Neuronal stem cell (in vitro differentiated cells): ENCODE measurements at places on chromosomes 5 and 9.

DNA sequence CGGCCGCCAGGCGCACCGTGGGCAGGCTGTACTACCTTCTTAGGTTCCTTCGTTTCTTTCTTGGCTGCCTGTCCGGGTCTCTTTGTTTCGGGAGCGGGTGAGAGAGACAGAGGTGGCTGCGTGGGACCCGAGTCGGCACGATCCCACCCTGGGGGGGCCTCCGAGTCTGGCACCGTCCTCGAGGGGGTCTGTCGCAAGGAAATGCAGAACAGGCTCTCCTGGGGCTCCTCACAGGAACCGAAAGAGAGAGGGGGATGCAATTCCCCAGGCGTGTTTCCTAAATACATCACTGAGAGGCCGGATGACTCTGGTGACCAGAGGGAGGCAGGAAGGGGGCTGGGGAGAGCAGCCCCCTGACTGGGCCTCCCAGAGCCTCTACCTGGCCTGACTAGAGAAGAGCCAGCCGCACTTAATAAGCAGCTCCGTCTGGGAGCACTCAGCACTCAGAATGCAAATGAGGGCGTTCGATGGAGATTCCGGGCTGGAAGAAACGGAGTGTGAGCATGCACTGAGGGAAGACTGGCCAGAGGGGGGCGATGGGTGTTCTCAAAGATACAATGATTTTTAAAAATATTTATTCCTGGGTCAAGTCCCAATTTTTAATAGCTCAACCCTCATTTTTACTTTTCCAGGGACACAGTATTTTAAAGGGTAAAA lies 11.7 kb upstream of the INPP5E start:
- H3K27me3 ChIP-seq, result no peaks in the 10 kb centered on the region
- peaks cover 64% of the 10 kb centered on the region for H3K36me3 ChIP-seq
- DNase-seq, result no peak
- no peak overlapping the region for H3K27ac ChIP-seq

GRCh38 chr5:163540696-163541095 lies 35.3 kb downstream of the MAT2B start:
- H3K4me3 ChIP-seq, result no peak overlapping the region
- H3K27ac ChIP-seq, result no peak overlapping the region
- H3K27me3 ChIP-seq, result peaks cover 3% of the 10 kb centered on the region
- no peaks in the 10 kb centered on the region for H3K4me1 ChIP-seq
- no peak for DNase-seq
- H3K36me3 ChIP-seq, result no peaks in the 10 kb centered on the region

DNA sequence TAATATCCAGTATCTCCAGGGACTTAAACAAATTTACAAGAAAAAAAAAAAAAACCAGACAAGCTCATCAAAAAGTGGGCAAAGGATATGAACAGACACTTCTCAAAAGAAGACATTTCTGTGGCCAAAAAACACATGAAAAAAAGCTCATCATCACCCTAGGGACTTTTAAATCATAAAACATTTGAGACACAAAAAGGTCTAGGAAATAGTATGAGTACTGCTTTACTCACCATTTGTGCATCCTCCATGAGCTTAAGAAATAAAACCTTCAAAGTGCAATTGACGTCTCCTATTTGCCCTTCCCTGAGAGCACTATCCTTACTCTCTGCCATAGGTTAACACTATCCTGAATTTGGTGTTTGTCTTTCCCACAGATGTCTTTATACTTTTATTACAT lies 193.7 kb upstream of the NREP start:
- no peak for DNase-seq
- H3K4me3 ChIP-seq, result no peak overlapping the region
- no peaks in the 10 kb centered on the region for H3K27me3 ChIP-seq
- no peak overlapping the region for H3K27ac ChIP-seq
- H3K36me3 ChIP-seq, result no peaks in the 10 kb centered on the region

GRCh38 chr9:116494815-116495634 lies 192.1 kb upstream of the TRIM32 start:
- no peak overlapping the region for H3K4me3 ChIP-seq
- no peak for DNase-seq
- H3K27me3 ChIP-seq, result no peaks in the 10 kb centered on the region
- peaks cover 8% of the 10 kb centered on the region for H3K4me1 ChIP-seq

- peaks cover 26% of the 10 kb centered on the region for H3K4me1 ChIP-seq
- no peaks in the 10 kb centered on the region for H3K36me3 ChIP-seq
- no peak for DNase-seq
- no peaks in the 10 kb centered on the region for H3K27me3 ChIP-seq
- H3K27ac ChIP-seq, result no peak overlapping the region
Observed at GRCh38 chr5:132770476-132771159, 6.4 kb downstream of the SEPTIN8 start.

- peaks cover 26% of the 10 kb centered on the region for H3K27me3 ChIP-seq
- no peak overlapping the region for H3K4me3 ChIP-seq
- peak; percentile 11 for DNase-seq
- peaks cover 22% of the 10 kb centered on the region for H3K4me1 ChIP-seq
- H3K27ac ChIP-seq, result no peak overlapping the region
Observed at GRCh38 chr5:138243794-138244193, 30.6 kb downstream of the GFRA3 start.

DNA sequence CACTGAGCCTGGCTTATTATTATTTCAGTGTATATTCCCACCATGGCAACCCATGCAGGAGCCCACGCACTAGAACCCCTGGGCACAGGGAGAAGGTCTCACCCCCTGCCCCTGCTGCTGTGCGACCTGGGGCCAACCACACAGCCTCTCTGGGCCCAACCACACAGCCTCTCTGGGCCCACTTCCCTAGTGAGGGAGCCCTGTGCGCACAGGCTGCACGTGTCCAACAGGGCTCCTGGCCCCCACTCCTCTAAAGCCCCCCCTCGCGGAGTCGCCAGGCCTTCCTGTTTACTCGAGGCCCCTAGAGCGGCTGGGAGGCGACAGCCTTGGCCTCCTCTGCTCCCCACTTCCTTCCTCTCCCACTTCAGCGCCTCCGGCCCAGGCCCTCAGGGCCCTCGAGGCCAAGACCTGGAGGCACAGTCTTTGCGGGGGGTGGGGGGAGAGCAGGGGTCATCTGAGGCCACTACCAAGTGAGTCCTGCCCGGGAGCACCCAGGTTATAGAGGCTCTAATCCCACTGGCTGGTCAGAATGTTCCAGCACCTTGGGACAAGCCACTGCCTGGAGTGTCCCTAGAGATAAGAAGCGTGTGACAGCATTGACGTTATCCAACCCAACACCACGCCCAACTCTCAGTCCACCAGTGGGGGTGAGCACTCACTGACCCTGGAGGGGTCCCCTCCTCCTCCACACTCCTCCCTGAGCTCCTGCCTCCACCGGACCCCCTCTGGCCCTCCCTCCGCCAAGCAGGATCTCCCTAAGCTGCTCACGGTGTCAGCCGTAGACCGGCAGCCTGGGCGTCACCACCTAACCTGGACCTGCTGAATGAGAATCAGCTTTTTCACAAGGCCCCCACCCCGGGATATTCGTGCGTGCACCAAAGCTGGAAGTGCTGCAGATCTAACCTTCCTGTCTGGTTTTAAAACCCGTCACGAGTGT lies 7.9 kb upstream of the ENG start:
- no peak overlapping the region for H3K4me3 ChIP-seq
- H3K4me1 ChIP-seq, result peaks cover 10% of the 10 kb centered on the region
- no peaks in the 10 kb centered on the region for H3K27me3 ChIP-seq
- no peak for DNase-seq

DNA sequence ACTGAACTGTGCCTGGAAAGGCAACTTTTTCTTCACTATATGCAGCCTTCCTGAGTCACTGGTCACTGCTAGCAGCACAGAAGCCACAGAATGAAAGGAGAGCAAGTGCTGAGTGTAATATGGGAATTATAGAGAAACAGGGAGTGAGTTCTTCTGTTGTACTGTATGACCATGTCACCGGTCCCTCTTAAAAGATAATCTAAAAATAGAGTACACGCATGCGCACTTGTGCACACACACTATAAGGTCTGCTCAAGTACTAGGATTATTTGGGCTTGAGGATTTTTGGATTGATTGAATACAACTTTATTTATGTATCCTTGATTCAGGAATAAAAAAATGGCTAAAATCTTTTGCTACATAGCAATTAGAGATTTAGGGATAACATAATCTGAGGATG lies 571.9 kb downstream of the PDE4D start:
- DNase-seq, result no peak
- no peaks in the 10 kb centered on the region for H3K27me3 ChIP-seq
- H3K27ac ChIP-seq, result no peak overlapping the region
- no peaks in the 10 kb centered on the region for H3K36me3 ChIP-seq

GRCh38 chr5:111461255-111461671 lies 51.1 kb downstream of the STARD4 start:
- DNase-seq, result peak; percentile 31
- no peaks in the 10 kb centered on the region for H3K4me1 ChIP-seq
- H3K27me3 ChIP-seq, result no peaks in the 10 kb centered on the region
- H3K4me3 ChIP-seq, result no peak overlapping the region
- no peak overlapping the region for H3K27ac ChIP-seq

- no peaks in the 10 kb centered on the region for H3K36me3 ChIP-seq
- no peak for DNase-seq
- H3K27me3 ChIP-seq, result no peaks in the 10 kb centered on the region
- no peak overlapping the region for H3K27ac ChIP-seq
Observed at GRCh38 chr5:40386289-40386688, 293.4 kb upstream of the PTGER4 start.

DNA sequence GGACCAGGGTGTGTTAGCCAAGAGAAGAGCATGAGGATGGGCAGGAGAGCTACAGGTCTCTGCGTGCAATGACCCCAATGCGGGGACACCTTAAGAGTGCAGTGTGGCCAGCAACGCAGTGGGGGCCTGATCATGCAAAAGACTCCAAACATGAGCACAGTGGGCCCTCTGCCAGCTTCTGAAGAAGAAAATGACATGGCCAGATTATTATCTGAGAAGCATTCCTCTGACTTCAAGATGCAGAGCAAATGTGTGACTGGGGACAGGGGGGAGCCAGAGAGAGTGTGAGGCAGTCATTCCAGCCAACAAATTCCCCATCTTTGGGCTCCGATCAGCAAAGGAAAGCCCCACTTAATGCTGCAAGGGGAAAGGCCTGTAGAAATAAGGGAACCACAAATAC lies 229.4 kb downstream of the CDK5RAP2 start:
- no peak overlapping the region for H3K4me3 ChIP-seq
- no peak overlapping the region for H3K27ac ChIP-seq
- H3K36me3 ChIP-seq, result no peaks in the 10 kb centered on the region
- DNase-seq, result no peak
- no peaks in the 10 kb centered on the region for H3K27me3 ChIP-seq
- no peaks in the 10 kb centered on the region for H3K4me1 ChIP-seq

DNA sequence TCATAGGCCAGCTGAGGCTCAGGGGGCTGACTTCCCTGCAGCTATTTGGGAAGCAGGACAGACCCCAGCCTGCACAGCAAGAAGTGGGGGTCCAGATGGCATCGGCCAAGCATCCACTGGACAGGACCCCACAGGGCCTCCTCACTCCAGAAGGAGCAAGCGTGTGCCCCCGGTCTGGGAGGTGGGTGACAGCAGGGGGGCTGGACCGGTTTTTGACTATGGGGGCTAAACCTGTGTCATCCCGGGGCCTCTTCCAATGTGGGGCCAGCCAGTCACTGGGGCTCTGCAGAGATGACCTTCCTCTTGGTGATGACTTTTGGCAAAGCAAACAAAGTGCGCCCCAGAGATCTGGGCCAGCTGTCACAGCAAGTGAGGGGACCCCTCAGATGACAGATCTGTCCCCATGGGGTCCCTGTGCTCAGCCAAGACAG lies 163.9 kb downstream of the OLFM1 start:
- H3K36me3 ChIP-seq, result no peaks in the 10 kb centered on the region
- H3K4me1 ChIP-seq, result peaks cover 30% of the 10 kb centered on the region
- no peak for DNase-seq
- no peak overlapping the region for H3K4me3 ChIP-seq
- no peak overlapping the region for H3K27ac ChIP-seq
